ENCODE measurements at places on chromosomes 2 and 18.

DNA sequence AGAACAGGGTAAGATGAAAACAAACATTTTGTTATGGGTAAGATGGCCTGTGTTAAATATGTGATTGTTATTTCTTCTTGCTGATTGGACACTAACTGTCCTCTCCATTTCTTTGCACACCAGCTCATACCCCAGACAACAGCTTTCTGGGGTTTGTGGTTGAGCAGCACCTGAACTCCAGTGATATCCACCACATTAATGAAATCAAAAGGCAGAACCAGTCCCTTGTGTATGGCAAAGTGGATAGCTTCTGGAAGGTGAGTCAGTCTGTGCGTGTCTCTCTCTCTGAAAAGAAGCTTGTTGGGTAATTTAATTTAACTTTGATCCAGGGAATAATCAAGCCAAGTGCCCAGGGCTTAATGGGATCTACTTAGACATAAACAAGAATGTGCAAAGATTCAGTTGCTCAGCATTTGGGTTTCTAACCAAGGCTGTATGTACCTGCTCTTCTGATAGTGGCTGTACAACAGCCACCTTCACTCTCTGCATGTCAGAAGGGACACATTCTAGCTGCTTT lies 108.3 kb downstream of the MGAT5 start:
- DNase-seq: no peak

GRCh38 chr18:3660739-3661515 lies 211.0 kb downstream of the TGIF1 start:
- no peak for DNase-seq

DNA sequence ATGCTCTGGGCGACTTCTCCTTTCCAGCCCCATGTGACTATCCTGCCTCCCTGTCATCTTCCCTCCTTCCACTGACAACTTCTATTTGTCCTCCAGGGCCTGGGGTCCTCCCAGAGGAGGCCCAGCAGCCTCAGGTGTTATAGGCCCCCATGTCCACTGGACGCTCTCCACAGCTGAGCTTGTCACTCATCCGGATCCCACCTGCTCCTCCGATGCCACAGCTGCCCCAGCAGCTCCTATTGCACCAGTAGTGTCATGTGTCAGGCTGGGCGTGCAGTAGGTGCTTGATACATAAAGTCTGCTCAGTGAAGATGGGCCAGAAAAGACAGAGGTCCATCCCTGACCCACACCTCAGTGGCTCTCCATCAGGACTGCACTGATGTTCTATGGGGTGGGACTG lies 305.7 kb upstream of the MYT1L start:
- DNase-seq: no peak

GRCh38 chr2:100887713-100888495 lies 68.0 kb downstream of the NPAS2 start:
- DNase-seq: no peak

GRCh38 chr2:98134172-98135005 lies 47.4 kb downstream of the VWA3B start:
- DNase-seq: no peak

DNA sequence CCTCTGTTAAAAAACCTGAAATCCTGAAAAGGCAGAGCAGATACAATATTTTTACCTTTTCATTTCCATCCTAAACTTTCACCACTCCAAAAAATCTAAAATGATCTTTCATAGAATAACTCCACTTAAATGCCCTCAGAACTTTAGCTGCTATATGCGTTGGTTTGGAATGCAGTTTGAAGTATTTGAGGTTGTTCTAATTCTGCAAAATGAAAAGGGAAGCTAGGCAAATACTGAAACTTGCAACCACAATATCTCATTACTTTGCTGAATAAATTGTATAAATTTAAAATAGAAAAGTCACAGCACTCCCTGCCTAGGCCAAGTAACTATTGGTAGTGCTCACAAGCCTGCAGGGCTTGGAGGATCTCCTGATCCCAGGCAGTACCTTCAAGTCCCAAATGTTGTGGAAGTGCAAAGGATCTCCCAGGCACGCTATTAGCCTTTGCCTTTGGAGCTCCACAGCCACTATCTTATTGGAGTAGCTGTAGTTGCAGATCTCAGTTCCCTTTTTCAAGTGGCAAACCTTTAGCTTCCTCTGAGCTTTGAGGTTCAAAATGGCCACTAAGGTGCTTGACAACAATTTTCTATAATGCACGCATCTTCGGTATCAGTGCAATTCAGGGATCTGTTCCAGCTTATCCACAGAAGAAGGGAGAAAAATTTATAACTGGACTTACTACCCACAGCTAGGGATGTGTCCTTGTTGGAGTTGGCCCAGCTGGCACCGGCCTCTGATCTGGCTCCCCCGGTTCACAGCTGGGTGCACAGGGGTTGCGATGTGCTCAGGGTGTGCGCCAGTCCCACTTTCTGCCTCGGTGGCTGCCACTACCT lies 43.4 kb upstream of the ANKRD62 start:
- no peak for DNase-seq

DNA sequence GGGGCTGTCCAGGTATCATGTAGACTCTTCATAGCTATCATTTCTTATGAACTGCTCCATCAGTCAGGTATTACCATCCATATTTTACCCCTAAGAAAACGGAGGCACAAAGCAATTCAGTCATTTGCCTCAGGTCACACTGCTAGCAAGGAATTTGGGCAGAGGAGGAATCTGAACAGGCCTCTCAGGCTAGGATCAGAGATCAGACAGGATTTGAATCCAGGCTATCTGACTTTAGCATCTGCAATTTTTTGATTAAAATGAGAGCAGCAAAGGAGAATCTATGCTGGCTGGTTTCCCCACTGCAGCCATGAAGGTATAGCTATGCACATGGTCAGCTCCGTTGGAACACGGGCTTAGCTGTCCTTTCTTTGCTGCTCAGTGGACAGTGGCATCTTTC lies 60.1 kb downstream of the TACR1 start:
- no peak for DNase-seq

GRCh38 chr2:200635251-200635650 lies 49.4 kb downstream of the AOX1 start:
- no peak for DNase-seq

Data from progenitor cell of endocrine pancreas (in vitro differentiated cells).